Stimulated activated CD4-positive, alpha-beta T cell treated with anti-CD3 and anti-CD28 coated beads, Interleukin-4, amount 100 ng/mL, for 48 hours (primary cell): ENCODE measurements at places on chromosomes 5 and 9.
A peak's percentile ranks its signal among the peaks of the same experiment; 100 is the strongest.

DNA sequence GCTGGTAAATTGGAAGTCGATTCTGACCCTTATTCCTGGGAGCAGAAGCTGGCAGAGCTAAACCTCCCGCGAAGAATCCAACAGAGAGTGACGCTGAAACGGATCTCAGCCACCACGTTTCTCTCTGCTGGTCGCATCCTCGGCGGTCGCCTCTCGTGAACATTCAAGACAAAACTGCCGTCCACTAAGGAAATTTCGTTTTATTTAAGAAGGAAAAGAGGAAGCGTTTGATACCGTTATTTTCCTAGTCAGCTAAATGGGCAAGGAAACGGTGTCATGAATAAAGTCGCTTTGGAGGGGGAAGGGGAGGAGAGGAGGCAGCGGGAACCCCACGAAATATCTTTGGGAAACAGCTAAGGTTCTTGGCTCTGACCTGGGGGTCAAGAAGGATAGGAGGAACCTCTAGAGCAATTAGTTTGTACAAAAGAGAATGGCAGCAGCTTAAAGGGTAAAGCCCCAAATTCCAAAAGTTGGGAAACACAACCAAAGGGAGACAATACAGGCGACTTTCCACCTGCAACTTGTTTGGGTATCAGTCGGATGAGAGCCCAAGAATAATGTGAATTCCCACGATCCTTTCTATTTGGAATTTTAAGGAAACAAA is 1.9 kb downstream of the FOXB2 start:
- no peak for DNase-seq

- no peak for DNase-seq
Measured at GRCh38 chr9:123048748-123049147, 15.3 kb downstream of the GPR21 start.

DNA sequence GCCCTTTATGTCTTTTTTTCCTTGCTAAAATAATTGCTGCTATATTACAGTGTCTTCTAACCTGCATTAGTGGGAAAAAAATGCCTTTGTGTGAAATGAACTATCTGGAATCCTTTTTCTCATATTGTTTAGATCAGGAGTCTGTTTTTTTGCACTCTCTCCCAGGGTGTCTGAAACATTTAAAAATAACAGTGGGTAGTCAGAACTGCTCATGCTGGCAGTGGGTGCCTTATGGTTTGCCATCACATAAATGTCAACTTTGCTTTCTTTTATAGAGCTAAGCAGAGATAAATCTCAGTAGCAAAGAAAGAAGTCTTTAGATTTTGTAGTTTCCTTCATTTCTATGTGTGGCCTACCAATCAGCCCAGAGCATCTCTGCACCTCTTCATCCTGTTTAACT is 347.8 kb upstream of the RGMB start:
- DNase-seq = no peak

DNA sequence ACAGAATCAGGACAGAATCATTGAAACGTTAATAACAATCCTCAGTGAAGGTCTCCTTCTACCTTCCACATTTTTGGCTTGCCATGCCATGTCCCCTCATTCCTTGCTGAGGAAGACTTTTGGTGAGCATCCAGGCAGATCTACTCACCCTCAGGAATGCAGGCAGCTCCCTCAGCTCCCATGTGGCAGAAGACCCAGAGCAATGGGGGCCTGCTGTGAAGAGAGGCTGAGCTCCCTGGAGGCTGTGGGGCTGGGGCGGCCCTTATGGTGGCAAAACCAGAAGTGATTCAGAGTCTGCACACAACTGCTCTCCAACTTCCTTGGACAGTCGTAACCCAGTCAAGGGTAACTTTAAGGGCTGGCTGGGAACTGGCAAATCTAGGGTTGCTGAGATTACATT is 247.2 kb upstream of the EFNA5 start:
- DNase-seq = no peak

DNA sequence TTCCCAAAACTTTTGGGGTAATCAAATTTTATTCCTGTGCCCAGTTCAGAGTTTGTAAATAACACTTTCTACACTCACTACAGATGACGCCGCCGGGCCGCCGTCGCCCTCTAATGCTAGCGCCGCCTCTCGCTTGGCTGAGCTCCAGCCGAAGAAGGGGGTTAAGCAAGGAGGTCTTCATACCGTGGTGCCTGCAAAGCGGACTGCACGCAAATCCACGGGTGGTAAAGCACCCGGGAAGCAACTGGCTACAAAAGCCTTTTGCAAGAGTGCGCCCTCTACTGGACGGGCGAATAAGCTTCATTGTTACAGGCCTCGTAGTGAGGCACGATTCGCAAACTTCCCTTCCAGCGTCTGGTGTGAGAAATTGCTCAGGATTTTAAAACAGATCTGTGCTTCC is 280.4 kb downstream of the MEF2C start:
- DNase-seq = peak; percentile 21
